ENCODE measurements at places on chromosomes 2 and 18.

GRCh38 chr2:241987726-241988125, 118.2 kb downstream of the RTP5 start:
- no peak for DNase-seq

- no peak for DNase-seq
These were observed 37.1 kb downstream of the RAMP1 start for GRCh38 chr2:237896507-237896892.

GRCh38 chr18:3164381-3164780, 55.4 kb downstream of the MYOM1 start:
- no peak for DNase-seq

DNA sequence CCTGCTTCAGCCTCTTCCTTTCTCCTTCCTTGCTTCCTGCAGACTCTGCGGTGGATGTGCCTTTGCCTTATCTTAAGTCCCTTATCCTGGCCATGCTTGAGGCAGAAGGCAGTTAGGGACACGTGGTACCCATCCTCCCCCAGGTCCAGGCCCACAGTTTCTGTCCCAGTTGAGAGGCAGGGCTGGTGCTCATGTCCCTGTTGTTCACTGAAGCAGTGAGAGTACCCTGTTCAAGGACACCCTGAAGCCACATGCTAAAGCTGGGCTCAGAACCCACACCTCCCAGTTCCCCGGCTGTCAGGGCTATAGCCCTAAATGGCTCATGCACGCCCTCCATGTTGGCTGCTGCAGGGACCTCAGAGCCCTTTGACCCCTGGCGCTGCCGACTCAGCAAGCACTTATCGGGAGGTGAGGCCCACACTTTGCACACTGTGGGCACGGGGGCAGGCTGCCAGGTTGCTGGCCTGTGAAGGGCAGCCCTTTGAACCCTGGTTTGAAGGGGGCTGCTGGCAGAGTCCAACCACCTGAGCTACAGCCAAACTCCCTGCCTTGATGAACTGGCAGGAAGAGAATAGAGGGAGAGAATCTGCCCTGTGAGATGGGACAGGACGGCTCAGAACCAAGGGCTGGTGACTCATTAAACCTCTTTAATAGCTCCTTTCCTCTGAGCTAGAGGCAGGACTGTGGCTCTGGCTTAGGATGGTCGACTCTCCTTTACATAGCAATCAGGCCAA, 6.3 kb downstream of the KHK start:
- DNase-seq: no peak

GRCh38 chr2:24421668-24422067, 61.3 kb upstream of the ITSN2 start:
- peak; percentile 52 for DNase-seq

- DNase-seq: no peak
These were observed 262.8 kb upstream of the PARD3B start for GRCh38 chr2:204282525-204282924.

- peak; percentile 71 for DNase-seq
These were observed 86.0 kb downstream of the SPP2 start for GRCh38 chr2:234136461-234136860.

GRCh38 chr2:167844714-167845530, 402.5 kb downstream of the STK39 start:
- DNase-seq: no peak

DNA sequence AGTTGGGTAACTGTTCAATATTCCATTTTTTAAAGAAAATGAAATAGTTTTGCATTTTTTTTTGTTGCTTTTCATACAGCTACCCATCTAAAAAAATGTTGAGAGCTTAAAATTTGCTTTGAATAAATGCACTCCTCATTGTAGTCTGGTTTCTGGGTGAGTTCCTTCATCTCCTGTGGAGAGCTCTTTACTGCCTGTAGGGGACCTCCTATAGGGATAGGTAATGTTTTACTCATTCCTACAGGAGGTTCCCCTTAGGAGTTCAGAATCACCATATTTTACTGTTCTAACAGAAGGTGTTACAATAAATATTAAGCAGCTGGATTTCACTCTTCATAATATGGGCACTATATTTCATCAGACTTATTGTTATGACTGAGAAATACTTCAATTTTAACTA, 947.3 kb upstream of the CRIM1 start:
- DNase-seq: no peak

DNA sequence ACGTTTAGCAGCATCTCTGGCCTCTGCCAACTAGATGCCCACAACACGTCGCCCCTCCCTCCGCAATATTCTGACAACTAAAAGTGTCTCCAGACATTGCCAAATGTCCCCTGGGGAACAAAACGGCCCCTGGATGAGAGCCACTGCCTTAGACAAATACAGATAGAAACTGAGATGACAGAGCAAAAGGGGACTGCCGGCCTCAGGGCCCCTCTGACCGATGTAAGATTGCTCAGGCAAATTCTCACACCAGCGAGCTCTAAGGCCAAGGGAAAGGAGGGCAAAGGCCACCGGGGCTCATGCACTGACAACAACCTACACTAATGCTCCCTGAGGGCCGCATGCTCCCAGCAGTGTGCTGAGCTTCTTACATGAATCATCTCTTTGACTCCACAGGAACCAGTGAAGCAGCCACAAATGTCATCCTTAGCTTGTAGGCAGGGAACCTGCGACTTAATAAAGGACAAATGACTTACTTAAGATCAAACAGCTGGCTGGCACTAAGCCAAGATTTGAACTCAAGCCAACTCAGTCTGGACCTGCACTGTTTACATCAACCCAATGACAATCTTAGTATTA, 228.5 kb downstream of the TTC32 start:
- peak; percentile 93 for DNase-seq

GRCh38 chr2:3344897-3345296, 32.7 kb downstream of the EIPR1 start:
- DNase-seq: no peak

- peak; percentile 15 for DNase-seq
These were observed 2.7 kb upstream of the ZC3H8 start for GRCh38 chr2:112257575-112257974.

GRCh38 chr2:27655155-27655951, 8.1 kb downstream of the SUPT7L start:
- peak; percentile 36 for DNase-seq

DNA sequence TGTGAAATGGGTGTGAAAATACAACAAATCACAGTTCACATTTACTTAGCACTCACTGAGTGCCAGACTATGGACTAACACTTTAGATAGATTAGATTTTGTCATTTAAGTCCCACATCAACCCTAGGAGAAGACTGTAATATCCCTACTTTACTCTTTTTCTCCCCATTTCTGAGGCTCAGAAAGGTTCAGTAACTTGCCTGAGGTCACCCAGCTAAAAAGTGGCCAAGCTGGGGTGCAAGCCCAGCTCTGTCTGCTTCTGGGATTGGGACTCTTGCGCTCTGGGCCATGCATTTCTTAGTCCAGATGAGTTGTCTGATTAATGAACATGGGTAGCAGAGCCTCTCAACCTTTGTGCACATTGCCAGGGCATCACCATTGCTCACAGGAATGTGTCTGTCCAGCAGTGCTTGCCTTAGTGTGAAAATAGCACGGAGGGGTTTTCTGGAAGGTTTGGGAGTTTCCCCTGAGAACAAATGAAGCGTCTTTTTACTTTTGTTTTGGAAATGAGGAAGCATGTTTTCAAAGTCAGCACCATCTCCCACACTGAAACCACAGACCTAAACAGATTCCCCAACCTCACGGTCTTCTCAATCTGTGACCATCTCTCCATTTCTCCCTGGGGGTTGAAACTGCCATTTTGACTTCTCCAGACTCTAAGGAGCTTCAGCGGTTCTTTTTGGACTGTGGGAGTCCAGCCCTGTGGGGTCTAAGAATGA, 31.9 kb downstream of the NRP2 start:
- DNase-seq: peak; percentile 91

DNA sequence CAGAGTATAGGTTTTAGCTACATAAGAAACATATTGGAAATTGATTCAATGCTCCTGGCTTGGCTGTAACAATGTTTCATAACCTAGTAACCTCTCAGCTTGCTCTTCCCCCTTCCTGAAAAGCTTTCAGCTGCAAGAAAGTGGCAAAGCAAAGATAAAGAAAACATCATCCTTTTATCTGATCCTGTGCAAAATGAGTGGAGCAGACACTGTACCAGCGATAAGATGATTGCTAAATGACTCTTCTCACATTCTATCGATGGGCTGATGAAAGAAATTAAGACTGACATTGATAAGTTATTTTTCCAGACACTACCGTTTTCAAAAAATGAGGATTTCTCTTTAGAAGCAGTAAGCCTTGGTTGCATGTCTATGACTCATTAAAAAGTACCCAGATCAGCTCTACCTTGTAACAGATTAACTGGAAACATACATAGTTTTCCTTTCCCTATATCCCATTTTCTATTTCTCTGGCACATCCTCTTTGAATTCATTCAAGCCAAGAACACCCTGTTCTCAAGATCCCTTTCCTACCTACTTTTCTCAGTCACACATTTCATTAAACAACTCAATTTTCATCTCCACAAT, 87.1 kb upstream of the LYPD1 start:
- no peak for DNase-seq

GRCh38 chr2:157326698-157327097, 1.1 kb upstream of the ERMN start:
- DNase-seq: no peak

DNA sequence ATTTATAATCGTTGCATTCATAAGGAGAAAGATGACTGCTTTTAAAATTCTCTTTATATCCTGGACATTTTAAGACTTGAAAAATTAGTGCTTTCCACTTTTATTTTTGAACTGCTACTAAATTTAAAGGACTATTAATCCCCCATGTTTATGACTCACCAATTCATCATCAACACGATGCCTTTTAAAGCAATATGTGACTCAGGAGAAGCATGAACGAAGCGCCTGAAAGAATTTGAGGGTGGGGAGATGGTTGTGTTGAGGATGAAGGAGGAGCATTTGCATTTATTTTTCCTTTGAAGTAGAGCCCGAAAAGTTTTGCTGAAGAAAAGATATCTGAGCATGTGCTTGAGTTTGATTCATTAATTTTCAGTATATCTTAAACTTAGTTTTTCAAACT, 192.2 kb upstream of the LRRTM1 start:
- peak; percentile 31 for DNase-seq

GRCh38 chr2:138275292-138275690, 226.3 kb upstream of the SPOPL start:
- DNase-seq: no peak

GRCh38 chr18:63373161-63373560, 6.2 kb upstream of the KDSR start:
- no peak for DNase-seq

DNA sequence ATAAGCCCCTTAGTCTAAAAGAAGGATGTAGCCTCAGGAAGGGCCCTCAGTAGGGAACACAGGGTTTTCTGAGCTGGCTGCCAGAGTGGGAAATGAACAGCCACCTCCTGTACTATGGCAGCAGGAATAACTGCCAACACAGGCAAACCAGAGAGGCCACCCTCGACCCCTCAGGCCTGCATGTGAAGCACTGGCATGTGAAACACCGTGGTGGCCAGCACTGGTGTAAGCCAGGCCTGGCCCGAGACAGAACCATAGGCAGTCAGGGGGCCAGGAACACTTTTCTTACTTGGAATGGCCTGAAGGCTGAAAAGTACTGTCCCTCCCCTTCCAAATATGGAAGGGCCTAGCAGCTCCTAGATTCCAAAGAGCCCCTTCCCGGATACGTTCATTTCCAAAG, 28.2 kb downstream of the SFXN5 start:
- no peak for DNase-seq

GRCh38 chr2:175036582-175037018, 31.4 kb upstream of the CHN1 start:
- DNase-seq: peak; percentile 47

GRCh38 chr2:26976237-26976636, 5.8 kb downstream of the MAPRE3 start:
- peak; percentile 67 for DNase-seq

- peak; percentile 66 for DNase-seq
These were observed 157.8 kb upstream of the DAPL1 start for GRCh38 chr2:158637357-158637756.

DNA sequence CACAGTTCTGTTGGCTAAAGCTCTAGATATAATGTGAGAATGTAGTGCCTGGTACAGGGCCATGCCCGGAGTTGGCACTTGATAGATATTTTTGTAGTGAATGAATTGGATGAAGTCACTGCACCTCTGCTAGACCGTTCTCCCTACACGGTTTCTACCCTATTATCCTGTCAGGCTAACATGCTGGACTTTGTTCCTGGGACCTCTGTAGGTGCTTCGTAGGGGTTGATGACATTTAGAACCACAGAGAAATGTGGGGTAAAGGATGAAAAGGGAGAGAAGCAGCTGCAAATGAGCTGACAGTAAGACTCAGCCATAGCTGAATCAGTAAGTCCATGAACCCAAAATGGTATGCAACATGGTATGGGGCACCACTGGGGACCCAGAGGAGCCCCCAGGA, 4.1 kb upstream of the FBLN7 start:
- no peak for DNase-seq

GRCh38 chr2:158753641-158754611, 41.2 kb upstream of the DAPL1 start:
- DNase-seq: peak; percentile 57

DNA sequence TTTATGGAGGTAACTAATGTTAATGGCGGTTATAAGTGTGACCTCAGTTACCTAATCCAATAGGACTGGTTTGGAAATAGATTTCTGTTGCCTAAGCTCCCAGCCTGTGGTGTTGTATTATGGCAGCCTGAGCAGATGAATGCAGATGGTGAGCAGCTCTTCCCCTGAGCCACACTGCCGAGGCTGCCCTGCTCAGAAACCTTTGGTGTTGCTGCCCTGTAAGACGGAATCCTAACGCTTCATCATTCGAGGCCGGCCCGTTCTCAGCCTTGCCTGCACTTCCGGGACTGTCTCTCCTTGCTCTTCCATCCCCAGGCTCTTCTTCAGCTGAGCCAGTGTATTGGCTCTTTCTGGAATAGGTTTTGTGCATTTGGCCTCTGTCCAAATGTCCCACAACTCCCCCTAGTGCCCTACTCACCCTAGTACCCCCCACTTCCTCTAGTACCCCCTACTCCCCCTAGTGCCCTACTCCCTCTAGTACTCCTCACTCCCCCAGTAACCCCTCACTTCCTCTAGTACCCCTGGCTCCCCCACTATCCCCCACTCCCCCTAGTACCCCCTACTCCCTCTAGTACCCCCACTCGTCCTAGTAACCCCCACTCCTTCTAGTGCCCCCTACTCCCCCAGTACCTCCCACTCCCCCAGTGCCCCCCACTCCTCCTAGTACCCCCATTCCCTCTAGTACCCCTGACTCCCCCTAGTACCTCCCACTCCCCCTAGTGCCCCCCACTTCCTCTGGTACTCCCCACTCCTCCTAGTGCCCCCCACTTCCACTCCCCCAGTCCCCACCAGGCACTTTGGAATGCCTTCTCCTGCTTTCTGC, 106.0 kb upstream of the TAF1B start:
- DNase-seq: peak; percentile 62

GRCh38 chr2:100786297-100786658, 33.7 kb upstream of the NPAS2 start:
- DNase-seq: peak; percentile 95

Data from RPMI7951 (cell line).